Naive thymus-derived CD4-positive, alpha-beta T cell (primary cell): ENCODE measurements at places on chromosomes 3 and 15. TPM values are rescaled to one million over a fixed set of nuclear protein-coding genes. Genes with fewer than 3 reads are reported as not detected.

- no peak for DNase-seq
Measured at GRCh38 chr15:89179966-89180875, 41.2 kb downstream of the RLBP1 start.

GRCh38 chr15:55628369-55628730 is 40.2 kb upstream of the PYGO1 start:
- no peak for DNase-seq

GRCh38 chr15:65421360-65422215 is 1.2 kb downstream of the IGDCC4 start:
- no peak for DNase-seq

TMEM266 gene
- total RNA-seq, result not detected

DNA sequence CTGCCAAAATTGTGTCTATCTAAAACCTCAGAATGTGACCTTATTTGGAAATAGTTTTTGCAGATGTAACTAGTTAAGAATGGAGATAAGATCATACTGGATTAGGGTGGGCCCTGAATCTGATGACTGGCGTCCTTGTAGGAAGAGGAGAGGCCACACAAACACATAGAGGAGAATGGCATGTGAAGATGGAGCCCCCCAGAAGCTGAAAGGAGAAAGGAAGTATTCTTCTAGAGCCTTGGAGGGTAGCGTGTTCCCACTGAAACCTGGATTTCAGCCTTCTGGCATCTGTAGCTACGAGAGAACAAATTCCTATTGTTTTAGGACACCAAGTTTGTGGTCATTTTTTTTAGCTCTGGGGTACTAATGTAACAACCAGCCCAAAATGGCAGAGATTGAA is 423.0 kb upstream of the TPM1 start:
- DNase-seq, result no peak

- DNase-seq, result no peak
Measured at GRCh38 chr15:63408524-63408923, 26.9 kb upstream of the CA12 start.

DNA sequence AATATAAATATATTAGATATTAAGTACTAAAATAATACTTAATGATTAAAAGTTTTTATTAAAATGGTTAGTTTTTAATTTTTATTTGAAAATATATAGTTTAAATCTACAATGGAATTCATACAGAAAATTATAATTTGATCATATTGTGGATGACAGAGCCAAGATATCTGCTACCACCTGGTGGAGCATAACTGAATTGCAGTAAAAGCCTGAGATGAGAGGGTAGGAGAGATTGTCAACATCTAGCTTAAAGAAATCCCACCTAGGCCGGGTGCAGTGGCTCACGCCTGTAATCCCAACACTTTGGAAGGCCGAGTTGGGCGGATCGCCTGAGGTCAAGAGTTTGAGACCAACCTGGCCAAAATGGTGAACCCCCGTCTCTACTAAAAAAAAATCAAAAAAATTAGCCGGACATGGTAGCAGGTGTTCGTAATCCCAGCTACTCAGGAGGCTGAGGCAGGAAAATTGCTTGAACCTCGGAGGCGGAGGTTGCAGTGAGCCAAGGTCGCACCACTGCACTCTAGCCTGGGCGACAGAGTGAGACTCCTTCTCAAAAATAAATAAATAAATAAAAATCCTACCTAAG is 25.1 kb upstream of the CSTA start:
- DNase-seq, result no peak

- DNase-seq, result no peak
Measured at GRCh38 chr15:27951191-27951890, 147.8 kb downstream of the OCA2 start.

GRCh38 chr15:99052205-99052604 is 44.6 kb upstream of the PGPEP1L start:
- no peak for DNase-seq

TM4SF1 gene
- total RNA-seq, result not detected in 2 replicates

DNA sequence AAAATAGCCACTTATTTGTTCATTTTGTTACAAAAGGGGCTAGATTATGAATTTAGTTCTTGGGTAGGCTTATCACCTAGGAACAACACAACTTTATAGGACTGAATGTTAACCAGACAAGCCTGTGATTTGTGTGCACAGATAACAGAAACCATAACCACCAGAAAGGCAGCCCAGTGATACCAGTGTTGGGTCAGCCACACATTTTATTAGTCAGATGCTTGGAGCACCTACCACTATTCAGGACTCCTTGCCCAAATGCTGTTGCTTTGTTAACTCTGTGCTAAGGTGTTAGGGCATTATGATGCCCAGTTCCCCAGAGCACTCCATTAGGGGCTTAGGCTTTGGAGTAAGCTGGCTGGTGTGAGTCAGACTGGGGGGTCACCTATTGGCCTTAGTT is 22.5 kb downstream of the PLCL2 start:
- no peak for DNase-seq

DNA sequence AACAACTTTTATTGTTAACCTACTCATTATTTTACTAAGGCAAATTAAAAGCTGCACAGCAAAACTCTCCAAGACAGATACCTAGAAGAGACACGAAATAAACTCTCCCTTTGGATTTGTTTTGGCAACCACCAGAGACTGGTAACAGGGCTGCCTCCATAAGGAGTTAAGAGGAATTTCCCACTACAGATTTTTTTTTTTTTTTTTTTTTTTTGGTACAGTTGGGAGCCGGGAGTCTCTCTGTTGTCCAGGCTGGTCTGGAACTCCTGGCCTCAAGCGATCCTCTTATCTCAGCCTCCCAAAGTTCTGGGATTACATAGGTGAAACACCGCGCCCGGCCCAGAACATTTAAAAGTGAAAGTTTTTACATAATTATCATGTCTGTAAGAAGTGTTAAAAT is 73.6 kb upstream of the VGLL4 start:
- DNase-seq, result no peak

DNA sequence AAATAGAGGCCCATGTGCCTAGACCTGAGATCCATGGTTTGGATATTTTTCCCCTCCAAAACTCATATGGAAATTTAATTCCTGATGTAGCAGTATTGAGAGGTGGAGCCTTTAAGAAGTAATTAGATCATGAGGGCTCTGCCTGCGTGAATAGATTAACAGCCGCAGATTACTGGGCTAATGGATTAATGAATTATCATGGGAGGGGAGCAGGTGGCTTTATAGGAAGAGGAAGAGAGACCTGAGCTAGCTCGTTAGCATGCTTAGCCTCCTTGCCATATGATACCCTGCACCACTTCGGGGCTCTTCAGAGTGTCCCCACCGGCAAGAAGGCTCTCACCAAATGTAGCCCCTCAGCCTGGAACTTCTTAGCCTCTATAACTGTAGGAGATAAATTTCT is 15.8 kb downstream of the ARHGEF26 start:
- DNase-seq, result no peak

DNA sequence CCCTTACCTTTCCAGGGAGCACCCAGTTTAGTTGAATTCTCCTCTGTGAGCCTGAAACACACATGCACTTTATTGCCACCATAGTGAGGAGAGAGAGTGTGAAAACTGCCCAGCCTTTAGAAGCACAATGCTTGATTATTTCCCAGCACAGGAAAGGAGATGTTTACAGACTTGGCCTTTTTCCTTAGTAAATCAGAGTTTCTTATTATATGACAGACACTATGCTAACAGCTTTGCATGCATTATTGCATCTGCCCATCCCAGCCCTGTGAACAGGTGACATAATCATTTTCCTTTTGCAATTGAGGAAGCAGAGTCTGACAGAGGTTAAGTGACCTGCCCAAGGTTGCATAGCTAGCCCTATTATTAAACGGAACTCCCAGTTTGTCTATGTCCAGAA is 36.5 kb downstream of the CAPN3 start:
- DNase-seq, result no peak

EEF1AKMT4 gene
- 2.3 TPM for total RNA-seq

GRCh38 chr3:121735047-121735696 is 14.4 kb downstream of the GOLGB1 start:
- no peak for DNase-seq

GRCh38 chr3:37905346-37905745 is 43.7 kb downstream of the CTDSPL start:
- DNase-seq, result no peak

PPP1R14D gene
- not detected in 2 replicates for total RNA-seq

GRCh38 chr3:72234391-72234790 is 449.4 kb upstream of the PROK2 start:
- DNase-seq, result no peak

- DNase-seq, result no peak
Measured at GRCh38 chr3:176155012-176155411, 1042.3 kb downstream of the TBL1XR1 start.

DNA sequence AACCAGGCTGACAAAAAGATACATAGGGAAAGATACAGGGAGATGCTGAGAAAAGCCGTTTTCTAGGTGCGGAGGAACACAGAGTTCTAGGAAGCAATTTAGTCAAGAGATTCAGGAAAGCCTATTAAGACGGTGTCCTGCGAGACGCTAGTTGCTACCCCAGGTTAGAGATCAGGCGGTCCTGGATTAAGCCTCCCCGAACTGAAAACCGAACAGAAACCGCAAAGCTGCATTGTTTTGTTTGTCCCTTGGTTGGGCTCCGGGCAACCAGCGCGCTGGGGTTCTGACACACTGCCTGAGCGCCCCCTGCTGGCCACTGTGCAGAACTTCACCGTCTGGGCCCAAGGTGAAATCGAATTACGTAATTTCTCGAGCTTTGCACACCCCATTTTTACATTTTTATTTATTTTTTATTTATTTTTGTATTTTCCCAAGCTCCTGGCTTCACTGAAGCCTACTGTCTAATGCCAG is 37.3 kb upstream of the NDUFB4 start:
- peak; percentile 88 for DNase-seq
